ENCODE measurements at places on chromosomes 5 and 9.

DNA sequence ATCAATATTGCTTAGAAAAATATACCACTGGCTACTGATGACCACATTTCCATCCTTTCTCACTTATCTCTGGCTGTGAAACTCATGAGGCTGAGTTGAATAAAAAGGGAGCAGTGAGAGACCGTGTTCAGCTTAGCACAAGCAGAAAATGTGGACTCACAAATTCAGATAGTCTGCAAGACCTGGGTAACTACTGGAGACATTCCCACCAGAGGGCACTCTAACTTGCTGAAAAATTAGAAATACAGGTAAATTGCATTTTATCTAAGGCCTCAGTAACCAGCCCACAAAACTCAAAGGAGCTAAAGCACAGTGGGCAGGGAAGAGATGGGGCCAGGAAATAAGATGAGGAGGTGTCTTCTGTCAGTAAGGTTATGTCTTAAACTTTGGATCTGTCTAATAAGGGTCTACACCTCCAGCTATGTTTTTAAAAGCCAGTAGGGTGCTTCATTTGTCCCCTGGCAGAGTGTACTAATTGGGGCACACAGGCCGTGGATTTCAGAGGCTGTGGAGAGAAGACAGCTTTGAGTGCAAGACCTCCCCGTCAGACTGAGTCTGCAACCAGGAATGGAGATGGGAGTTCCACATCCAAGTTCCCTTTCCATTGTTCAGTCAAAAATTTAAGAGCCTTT is 8.7 kb upstream of the NDUFB6 start:
- DNase-seq, result peak; percentile 42

GRCh38 chr5:138632900-138633489 is 57.8 kb upstream of the HSPA9 start:
- DNase-seq, result peak; percentile 81

DNA sequence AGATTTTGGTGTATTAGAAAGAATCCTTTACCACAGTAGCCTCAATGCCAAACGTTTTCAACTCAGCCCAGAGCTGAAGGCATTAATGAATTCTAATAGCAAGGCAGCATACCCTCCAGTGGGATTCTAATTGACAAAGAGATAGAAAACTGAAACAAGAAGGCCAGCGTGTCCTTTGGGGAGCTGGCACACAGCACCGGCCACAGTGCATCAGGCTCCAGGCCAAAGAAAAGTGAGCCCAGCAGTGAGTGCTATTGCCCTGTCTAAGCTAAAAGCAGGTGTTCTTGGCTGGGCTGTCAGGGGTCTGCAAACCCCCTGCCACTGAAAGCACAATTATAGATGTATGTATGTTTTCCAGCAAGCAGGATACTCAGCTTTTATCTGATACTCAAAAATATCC is 40.4 kb downstream of the PPIC start:
- no peak for DNase-seq

DNA sequence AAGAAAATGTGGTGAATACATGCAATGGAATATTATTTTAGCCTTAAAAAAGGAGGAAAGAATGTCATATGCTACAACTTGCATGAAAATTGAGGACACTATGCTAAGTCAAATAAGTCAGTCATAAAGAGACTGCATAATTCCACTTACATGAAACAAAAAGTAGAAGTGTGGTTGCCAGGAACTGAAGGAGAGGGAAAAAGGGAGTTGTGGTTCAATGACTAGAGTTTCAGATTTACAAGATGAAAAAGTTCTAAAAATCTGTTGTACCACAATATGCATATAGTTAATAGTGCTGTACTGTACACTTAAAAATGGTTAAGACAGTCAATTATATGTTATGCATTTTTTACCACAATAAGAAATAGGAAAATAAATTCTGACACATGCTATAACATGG is 95.4 kb downstream of the SLC44A1 start:
- DNase-seq, result no peak

DNA sequence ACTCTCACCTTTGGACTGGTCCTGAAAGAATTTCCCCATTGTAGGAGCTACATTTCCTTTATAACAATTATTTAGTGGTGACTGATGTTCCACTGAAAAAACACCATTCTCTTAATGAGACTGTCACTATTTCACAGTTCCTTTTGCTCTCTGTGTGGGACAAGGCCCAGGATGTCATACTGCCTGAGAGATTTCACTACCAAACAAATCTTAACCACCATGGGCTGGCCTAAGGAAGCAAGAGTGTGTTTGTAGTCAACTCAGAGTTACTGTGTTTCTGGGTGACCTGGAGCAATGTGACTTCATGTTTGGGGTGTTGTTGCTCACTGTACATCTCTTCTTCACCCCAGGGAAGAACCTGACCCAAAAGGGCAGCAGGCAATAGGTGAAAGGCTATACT is 50.1 kb upstream of the ZNF608 start:
- no peak for DNase-seq

DNA sequence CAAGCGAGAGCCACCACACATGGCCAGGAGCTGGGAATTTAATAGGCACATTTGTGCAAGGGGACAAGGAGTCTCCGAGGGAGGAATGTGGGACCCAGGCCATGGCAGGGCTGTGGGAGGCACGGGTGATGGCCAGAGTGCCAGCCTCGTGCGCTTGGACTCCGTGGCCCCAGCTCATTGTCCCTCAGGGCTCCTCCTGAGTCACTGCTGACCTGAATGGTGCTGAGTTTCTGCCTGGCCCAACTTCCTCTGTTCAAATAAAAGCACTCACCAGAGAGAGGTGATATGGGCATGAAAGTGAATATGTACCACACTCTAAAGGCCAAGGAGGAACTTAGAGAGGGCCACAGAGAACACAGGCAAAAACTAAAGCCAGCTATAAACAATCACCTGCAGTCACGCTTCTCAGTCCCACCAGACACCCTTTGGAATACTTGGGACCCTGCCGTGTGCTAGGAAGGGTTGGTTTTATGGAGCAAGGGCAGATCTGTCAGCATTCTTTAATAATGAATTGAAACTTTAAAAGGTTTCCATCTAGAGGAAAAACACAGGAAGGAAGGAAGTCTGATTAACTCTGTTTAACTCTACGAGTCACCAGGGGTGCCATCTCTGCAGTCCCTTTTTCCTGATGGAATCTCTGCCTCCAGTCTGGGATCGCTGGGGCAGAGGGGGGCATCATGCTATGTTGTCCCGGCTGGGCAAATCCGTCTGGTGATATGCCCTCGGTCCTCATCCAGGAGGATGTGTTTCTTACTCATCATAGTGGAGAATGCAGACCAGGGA is 25.1 kb upstream of the UBE2QL1 start:
- no peak for DNase-seq

DNA sequence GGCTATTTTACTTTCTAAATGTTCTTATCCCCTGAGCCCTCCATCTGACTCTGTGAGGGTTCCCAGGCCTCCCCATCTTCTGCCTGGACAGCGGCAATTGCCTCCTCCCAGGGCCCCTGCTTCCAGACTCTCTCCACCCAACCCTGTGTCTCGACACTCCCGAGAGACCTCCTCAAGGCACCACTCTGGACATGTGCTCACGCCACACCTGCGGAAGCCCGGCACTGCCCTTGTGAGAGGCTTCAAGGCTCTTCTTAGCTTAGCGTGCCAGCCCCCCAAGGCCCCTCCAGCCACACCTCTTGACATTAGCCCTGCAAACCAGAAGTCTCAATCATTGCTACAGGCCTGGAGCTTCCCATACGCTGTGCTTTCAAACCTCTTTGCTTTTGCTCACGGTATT is 124.1 kb downstream of the CRB2 start:
- DNase-seq, result no peak

DNA sequence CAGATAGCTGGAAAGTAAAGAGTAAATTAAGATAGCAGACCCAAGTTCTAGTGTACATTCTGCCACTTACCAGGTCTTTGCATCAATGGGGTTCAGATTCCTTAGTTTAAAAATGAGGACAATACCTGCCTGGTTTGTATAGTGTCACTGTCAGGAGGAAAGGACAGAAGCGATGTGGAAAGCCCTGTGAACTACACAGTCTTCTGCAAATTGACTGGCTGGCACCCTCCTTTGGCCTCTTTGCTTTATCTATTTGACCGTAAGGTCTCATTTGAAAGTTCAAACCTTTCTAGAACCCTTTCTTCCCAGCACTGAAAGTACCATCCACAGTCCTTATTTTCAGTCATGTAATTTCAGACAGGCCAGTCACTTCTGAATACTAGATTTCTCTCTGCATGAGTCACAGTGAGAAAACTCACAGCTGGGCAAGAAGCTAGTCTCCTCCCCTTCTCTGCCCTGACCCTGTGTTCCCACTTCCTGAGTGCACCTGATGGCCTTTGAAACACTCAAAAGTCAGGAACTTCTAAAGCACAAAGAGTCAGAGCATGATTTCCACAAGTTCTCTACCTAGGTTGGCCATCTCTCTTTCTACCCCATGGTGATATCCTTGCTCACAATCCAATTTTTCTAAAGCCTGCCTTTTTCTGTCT is 91.3 kb upstream of the RASEF start:
- DNase-seq, result peak; percentile 40

GRCh38 chr5:101045689-101046088 is 142.6 kb upstream of the ST8SIA4 start:
- no peak for DNase-seq

GRCh38 chr5:148343603-148344487 is 8.5 kb downstream of the SPINK9 start:
- no peak for DNase-seq

GRCh38 chr5:355379-355935 is 33.9 kb downstream of the AHRR start:
- DNase-seq, result no peak

DNA sequence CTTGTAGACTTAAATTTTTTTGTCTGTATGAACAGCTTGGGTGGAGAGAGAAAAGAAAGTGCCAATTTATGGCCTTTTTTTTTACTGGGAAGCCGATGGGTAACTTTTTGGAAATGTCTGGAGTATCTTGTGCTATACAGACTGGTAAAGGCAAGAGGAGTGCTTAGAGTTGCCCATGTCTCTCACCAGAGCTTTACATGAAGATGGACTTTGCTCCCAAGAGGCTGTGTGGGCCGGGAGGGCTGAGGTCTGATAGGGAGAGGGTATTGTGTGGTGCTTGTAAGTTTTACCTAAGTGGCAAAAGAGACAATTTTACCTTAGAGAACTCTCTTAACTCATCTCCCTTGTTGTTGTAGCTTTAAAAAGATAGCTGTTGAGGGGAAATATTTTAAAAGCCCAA is 203.2 kb downstream of the SEMA6A start:
- no peak for DNase-seq

DNA sequence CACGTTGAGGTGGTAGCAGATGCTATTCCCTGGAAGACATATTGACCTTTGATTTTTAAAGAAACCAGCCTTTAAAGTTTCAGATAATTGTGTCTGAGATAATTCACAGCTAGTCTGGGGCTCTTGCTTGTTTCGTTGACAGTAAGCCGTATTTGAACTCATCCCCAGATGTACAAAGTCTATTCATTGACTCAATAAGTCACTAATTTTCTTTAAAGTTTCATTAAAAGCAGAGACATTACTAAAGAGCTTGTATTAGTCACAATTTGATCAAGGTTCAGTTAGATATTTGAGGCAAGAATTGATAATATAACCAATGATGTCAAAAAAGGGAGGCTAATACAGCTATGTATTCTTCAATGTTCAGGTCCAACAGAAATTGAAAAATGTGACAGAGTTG is 158.0 kb downstream of the PCSK1 start:
- DNase-seq, result no peak

GRCh38 chr5:9294793-9295465 is 250.9 kb downstream of the SEMA5A start:
- DNase-seq, result no peak

DNA sequence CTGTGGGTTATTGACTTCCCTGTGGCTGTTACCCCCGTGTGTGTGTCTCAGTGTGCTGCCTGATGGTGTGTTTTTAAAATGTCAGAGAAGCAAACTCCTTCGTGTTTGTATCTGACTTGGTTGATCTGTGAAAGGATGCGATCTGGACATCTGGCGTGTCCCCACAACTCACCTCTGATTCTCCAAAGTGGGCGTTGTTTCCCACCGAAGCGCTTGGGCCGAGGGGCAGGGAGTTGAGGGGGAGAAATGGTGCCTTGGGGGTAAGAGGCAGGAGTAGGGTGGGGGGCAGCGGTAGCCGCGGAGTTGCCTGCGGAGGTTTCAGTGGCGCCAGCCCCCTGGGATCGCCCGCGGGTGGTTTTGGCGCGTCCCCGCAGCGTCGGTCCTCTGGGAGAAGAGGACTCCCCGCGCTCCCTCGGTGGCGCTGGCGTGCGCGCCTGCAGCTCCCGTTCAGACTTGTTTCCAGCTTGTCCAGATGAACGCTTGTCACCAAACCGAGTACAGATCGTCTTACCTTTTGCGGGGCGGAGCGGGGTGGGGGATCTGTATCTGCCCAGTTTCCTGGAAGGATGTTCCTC is 1.1 kb downstream of the MAST4 start:
- peak; percentile 12 for DNase-seq

GRCh38 chr9:134871697-134872340 is 8.8 kb upstream of the FCN2 start:
- no peak for DNase-seq

GRCh38 chr5:59296317-59297264 is 596.9 kb downstream of the PDE4D start:
- DNase-seq, result peak; percentile 31

GRCh38 chr5:74848553-74849025 is 17.6 kb downstream of the FAM169A start:
- no peak for DNase-seq

GRCh38 chr5:140293091-140293848 is 9.6 kb downstream of the PFDN1 start:
- no peak for DNase-seq

DNA sequence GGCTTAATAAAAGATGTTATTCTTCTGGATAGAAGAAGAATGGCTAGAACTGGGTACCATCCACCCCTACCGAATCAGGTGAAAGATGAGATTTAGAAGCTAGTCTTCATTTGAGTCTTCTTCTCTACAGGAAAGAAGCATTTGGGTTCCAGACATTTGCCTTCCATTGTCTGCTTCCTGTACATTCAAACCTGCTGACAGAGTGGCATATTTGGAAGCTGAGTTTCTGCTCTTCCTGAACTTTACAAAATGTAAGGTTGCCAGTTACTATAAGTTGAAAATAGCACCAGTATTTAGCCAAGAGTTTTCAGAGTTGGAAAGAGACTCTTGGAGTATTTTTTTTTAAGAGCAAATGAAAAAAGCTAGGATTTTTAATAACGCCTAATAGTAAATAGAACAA is 525.4 kb upstream of the TLE4 start:
- peak; percentile 10 for DNase-seq

DNA sequence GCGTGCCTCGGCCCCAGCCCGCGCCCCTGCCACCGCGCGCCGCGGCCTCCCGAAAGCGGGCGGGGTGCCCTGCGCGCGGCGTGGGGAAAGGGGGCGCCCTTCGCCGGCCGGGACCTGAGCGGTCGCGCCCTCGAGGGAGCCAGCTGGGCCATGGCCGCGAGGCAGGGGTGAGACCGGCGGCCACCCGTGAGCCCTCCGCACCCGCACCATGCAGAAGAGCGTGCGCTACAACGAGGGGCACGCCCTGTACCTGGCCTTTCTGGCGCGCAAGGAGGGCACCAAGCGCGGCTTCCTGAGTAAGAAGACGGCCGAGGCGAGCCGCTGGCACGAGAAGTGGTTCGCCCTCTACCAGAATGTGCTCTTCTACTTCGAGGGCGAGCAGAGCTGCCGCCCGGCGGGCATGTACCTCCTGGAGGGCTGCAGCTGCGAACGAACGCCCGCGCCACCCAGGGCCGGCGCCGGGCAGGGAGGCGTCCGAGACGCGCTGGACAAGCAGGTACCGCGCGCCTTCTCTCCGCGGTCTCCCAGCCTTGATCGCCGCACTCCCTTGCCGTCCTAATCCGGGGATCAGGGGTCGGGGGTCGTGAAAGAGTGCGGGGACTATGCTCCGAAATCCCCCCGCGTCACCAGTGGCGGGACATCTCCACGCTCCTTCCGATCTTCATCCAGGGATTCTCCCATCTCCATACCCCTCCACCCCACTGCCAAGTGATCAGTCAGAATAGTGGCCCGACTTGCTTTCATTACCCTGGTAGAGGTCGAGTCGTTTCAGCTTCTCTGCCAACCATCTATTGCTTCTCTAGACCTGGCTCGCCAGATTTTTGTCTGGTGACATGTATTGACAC is 590 bp downstream of the RASGRF2 start:
- DNase-seq, result no peak

Data from fibroblast of skin of abdomen (primary cell).